ENCODE measurements at places on chromosomes 6 and 20.

- DNase-seq, result no peak
Measured at GRCh38 chr6:152055517-152055916, 248.0 kb downstream of the ESR1 start.

- DNase-seq, result no peak
Measured at GRCh38 chr20:50421356-50422340, 88.5 kb upstream of the PTPN1 start.

DNA sequence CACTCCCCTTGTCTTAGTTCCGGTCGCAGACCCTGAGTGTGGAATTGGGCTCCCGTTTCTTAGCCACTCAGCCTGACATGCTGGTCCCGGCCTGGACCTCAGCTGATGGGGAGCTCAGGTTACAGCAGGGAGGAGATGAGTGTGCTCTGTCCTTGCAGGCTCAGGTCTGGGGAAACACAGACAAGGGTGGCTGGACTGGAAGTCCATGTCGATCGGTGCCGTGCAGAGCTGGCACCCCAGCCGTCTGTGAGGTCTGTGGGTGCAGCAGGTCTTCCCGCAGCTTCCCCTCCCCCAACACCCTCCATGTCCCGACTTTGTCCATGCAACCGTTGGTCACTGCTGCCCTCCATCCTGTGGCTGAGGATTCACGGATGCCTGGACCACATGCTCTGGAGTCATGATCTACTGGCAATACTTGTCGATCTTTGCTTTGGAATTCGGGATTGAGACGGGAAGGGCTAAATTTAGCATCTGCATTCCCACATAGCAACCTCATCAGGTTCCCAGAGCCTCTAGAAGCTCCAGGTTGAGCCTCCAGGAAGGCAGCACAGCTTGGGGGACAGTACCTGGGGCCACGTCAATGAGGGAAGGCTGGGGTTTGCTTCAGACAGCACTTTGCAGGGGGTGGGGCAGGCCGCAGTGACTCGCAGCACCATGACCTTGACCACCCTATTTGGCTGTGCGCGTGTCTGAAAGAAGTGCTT is 118.8 kb downstream of the PSMB1 start:
- no peak for DNase-seq

DNA sequence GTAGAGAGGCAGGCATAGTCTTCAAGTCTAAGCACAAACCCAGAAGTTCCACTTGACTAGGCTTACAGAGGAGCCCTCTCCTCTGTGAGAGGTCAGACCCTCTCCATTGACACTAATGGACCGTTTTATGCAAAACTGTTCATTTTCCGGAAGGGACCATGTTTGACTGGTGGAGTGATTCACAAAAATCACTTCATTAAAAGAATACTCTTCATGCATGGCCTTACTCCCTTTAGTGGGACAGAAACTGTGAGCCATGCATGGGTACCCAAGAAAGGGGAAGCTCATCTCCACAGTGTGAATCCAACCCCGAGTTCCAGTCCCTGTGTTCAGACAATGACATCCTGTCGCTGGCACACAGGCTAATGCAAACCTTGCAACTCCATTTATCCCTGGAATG is 63.2 kb downstream of the OLIG3 start:
- DNase-seq, result no peak

Data from bone marrow (tissue), 2 donors.